ENCODE measurements at places on chromosomes 2 and 18.
A peak's percentile ranks its signal among the peaks of the same experiment; 100 is the strongest.

GRCh38 chr2:75565472-75566462, 5.0 kb upstream of the EVA1A start:
- no peak for DNase-seq

DNA sequence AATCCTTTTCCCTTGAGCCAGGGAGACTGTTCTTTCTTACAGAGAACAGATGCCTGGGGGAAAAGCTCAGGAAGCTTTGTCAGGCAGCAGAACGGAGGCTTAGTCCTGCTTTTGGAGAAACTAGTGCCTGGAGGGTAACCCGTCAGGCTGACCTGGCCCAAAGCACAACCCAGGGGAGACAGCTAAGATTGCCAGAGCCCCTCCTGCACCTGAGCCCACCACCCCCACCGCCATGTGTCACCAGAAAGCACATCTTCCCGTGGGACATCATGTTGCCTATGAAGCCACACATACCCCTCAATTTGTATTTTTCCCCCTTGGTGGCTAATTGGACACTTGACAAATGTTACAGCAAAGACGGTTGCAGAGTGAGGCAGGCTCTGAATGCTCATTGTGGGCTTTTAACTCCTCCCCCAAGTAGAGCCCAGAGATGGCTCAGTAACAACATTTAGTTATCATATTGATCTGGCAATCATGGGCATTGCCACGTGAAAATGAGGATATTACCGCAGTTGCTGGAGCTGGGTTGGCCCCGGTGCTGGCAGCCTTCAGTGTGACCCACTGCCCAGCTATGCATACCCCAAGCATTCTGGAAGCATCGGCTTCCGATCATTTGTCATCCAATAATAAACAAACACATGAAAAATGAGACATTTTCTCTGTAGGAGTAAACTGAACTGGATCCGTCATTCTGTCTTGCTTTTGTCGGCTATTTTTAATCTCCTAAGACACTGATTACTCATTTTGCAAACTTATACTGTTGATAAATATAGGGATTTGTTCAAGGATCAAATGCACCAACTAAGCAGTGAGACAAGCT, 229.5 kb downstream of the ATAD2B start:
- no peak for DNase-seq

- DNase-seq: no peak
Measured at GRCh38 chr2:225282858-225283710, 116.4 kb upstream of the NYAP2 start.

GRCh38 chr2:76642129-76642528, 880.0 kb downstream of the LRRTM4 start:
- DNase-seq: no peak

DNA sequence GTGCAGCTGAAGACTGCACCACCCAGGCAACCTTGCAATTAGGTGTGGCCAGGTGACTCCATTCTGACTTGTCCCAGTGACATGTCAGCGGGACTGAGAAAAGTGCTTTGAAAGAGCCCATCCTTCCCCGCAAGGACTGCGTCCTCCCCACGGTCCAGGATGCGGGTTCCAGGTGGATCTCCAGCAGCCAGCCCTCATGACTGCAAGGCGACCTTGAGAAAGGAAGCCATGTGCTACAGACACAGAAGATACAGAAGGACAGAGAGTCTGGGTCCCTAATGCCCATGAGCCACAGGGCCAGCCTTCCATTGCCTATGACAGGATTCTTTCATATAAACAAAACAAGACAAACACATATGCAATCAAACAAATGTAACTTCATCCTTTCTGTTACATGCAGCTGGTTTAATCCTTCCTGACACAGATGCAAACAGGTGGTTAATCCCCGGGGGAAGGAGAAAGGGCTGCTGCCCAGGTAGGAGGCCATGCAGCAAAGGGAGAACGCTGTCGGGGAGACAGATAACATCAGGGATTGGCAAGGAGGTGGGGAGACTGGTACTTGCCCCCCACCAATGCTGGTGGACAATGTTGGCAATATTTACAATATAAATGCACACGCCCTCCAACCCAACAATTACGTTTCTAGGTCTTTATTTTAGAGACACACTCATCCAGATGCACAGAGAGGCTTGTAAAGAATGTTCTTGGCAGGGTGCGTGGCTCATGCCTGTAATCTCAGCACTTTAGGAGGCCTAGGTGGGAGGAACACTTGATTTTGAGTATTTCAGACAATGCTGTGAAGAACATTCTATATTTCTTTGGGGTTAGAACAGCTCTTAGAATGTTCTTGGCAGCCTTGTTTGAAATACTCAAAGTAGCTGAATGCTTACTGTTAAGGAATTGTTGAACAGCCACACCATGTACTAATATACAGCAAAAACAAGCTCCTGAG, 64.8 kb downstream of the NCAPH start:
- no peak for DNase-seq

DNA sequence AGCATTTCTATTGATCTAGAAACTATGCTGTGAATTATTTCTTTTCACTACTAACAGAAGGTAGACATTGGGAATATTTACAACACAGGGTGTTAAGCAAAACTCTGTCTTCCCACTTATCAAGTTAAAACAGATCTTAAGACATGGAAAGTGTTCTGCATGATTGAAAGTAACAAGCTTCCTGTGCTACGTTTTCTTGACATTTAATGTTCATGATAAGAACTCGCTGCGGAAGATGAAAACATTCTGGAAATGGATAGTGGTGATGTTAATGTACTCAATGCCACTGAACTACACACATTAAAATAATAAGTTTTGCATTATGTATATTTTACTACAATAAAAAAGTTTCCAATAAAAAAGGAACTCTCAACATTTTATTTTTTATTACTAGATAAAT, 74.4 kb upstream of the SCN7A start:
- DNase-seq: no peak

DNA sequence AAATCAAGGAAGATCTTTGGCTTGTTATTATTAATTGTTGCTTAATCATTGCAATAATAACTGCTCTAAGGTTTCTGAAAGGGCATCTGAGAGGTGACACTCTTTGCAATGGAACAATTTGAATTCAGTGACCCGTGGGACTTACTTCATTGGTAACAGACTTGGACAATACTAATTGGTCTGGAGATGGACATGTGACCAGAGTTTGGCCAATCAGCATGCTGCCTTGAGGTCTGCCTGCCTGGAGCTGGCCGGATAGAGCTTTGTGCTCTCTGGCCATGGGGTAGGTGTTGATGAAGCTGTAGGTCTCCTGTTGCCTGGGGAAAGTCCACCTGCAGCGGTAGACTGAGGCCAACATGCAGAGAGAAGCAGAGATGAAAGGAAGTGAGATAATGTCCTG, 24.0 kb upstream of the VPS4B start:
- no peak for DNase-seq

- DNase-seq: no peak
Measured at GRCh38 chr2:124883595-124883994, 858.5 kb downstream of the CNTNAP5 start.

DNA sequence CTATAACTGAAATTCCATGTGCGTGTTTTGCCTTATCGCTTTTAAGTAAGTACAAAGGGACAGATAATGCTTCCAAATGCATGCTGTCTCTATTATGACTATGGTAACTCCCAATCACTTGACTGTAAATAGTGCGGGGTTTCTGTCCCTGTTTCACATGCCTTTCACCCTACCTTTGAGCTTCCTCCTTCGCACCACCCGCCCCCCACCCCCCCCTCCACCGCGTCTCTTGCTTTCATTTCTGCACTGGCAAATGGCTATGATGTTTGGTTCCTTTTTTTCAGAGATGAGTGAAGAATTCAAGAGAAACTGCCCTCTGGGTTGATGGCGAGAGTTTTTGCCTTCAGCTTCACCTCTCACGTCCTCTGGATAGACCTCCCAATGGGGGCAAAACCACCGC, 25.0 kb upstream of the SPP2 start:
- no peak for DNase-seq

DNA sequence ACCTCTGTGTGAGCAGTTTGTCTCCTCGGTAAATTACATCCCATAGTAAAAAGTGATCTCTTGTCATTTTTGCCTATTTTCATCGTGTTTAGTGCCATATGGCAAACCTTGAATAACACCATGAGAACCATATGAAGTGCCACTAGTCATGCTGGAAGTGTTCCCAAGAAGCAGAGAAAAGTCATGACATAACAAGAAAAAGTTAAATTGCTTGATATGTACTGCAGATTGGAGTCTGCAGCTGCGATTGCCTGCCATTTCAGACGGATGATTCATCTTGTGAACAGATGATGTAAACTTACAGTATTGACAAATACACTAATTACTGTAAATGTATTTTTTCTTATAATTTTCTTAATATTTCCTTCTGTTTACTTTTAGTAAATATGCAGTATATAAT, 846.7 kb downstream of the BCL11A start:
- DNase-seq: no peak

- DNase-seq: no peak
Measured at GRCh38 chr2:128320192-128320905, 1.7 kb upstream of the HS6ST1 start.

GRCh38 chr2:172334988-172335387, 92.4 kb upstream of the ITGA6 start:
- peak; percentile 16 for DNase-seq

DNA sequence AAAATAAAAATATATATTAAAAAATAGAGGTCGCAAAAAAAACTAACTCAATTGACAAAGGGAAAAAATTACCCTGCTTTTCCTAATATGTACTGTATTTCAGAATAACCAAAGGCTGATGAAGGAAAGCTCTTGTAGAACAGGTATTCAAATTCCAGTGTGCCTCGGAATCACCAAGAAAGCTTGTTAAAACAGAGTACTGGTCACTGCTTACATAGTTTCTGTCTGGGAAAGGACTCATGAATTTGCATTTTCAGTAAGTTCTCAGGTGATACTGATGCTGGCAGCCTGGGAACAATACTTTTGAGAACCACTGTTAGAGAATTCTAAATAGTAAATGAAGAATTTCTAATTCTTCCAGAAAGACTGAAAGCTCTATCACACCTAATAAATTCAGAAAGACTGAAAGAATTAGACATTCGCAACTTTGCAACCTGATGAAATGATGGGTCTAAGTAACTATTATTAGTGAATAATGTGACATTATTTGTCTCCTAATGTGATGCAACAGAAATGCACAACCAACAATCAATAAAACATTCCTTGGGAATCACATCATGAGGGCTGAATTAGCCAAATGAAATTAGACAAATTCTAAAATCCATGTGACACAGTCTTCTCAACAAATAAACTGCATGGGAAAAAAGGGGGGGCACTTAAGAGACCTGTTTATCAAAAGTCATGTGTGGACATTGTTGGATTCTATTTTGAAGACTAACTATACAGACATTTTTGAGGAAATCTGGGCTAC, 21.9 kb downstream of the RPRD1A start:
- DNase-seq: no peak

DNA sequence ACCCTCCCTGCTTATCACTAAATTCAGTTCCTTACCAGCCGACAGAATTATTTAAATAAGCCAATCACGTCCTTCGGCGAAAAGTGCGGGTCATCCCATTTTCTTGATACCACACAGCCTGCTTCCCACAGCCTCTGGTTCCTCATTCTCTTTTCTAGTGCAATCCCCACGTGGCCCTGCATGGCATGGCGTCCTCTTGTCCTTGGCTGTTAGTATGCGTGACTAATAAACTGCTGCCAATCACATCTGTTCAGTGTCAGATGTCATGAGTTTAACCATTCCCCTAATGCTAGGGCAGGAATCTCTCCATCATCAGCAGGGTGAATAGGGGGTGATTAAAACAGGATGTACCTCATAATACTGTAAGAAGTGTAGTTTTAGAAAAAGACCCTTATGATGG, 62.8 kb upstream of the TSPYL6 start:
- DNase-seq: no peak

DNA sequence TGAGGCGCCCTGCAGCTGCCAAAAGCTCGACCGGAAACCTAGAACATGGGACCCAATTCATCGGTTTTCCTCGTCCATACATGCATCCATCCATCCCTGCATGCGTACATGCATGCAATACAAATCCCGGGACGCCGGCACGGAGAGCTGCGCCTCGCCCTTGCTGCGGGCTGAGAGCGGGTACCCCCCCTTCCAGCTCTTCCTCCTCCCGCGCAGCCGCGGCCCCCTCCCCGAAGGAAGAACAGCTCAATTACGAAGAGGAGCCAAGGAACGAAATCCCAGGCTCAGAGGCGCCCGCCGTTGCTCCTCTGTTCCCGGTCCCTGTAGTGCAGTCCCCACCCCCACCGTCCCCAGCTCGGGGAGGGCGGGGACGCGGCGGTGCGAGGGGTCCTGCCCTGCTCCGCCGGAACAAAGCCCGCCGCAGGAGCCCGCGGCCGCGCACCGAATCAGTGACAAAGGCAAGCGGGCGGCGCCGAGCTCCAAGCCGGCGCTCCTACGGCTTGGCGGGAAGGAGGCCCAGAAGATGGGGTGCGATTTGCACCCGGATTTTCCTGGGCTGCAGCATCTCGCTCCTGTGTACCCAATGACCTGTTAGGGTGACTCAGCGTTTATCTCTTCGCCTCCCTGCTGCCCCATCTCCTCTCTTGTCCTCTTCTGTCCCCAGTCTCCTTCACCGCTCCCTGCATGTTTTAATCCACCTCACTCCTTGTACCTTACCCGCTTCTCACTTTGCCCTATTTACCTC, 8.9 kb upstream of the POU3F3 start:
- no peak for DNase-seq

DNA sequence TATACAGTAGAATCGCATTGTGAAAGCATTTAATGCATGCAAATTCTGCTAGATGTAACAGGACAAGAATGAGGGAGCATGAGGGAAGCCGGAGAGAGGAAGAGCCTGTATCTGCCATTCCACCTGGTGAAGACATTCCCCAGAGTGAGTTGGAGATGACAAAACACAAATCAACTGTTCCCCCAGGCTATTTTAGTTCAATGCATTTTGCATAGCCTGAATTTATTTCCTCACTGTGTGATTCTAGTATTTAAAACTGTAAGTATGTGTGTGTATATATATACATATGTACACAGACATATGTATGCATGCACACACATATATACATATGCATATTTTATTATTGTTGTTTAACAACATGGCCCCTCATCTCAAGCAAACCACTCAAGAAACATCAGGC, 54.7 kb downstream of the CCDC68 start:
- no peak for DNase-seq

DNA sequence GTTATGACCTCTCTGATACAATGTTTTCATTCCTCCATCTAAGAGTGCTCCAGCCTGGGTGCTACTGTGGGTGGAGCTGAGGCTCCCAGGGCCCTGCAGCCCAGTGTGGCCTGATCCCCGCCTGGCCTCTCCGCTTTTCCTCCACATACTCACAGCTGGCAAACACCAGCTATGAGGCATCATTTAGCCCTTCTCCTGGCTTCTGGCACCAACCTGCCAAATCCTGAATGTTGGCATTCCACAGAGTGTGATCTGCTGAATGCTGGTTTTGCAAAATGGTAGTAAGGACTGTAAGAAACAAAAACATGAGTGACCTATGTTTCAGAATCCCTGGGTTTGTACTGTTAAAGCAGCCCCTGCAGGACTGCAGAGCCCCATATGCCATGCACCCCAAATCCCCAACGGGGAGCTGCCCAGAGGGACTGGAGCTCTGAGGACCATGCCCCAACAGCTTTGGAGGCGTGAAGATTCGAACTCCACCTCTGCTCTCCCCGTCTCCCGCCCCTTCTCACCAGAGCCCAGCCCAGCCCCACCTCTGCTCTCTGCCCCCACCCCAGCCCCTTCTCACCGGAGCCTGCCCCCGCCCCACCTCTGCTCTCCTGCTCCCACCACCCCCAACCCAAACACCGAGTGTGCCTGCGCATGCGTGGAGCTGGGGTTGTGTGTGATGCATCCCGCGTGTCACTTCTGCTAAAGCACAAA, 4.2 kb downstream of the SLC66A2 start:
- DNase-seq: peak; percentile 26

GRCh38 chr2:216404010-216404618, 8.2 kb upstream of the SMARCAL1 start:
- DNase-seq: no peak

All from left colon (tissue), 2 donors.